ENCODE measurements at places on chromosomes 4 and X.

GRCh38 chr4:184798504-184798903 is 27.3 kb downstream of the ACSL1 start:
- no peak for DNase-seq

- DNase-seq: no peak
Observed at GRCh38 chrX:41695426-41695825, 6.7 kb downstream of the GPR34 start.

DNA sequence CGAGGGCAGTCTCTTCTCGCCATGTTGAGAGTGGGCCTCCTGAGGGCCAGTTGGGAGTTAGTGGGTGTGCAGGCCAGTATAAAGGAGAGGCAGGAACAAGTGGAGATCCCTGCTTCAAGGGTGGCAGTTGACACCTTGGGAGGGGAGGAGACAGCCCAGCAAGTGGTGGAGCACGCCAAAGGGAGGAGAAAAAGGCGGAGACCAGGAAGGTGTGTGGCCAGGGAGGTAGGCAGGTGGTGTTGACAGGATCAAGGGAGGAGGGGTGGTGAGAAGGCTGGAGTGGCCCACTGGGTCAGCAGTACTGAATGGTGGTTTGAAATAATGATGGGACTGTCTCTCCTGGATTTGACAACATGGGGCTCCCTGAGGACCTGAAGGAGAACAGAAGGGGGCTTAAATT is 32.6 kb downstream of the ZNF185 start:
- no peak for DNase-seq

GRCh38 chr4:122914938-122915337 is 7.5 kb downstream of the NUDT6 start:
- no peak for DNase-seq

DNA sequence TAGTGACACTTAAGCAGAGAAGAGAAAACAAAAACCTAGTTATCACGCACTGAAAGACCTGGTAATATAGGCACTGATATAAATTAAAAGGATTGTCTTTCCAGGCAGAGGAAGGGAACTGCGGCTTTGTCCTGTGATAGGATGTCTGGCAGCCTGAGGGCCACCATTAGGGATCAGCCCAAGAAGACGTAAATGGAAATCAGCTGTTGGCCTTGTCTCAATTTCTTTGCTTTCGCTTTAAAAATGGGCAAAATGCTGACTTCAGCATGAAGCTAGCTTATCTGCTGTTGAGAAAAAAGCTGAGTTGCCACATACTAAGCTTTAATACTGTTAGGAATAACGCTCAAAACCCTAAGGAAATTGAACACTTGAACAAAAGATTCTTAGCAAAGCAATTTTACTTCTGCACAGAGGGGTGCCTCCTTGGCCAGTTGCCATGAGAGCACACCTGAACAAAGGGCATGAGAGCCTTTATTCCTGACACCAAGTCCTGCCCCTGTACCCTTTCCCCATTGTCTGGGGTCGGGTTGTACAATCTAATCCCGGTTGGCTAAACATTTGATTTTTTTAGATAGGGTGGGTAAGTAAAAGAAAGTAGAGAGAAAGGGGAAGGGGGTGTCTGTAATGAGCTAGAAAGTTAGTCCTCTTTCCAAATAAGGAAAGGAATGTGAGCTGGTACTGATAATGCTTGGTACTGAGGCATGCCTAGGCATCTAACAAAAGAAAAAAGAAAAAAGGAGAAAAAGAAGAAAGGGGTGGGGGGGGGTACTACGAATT is 85.1 kb upstream of the UCP1 start:
- DNase-seq: no peak

DNA sequence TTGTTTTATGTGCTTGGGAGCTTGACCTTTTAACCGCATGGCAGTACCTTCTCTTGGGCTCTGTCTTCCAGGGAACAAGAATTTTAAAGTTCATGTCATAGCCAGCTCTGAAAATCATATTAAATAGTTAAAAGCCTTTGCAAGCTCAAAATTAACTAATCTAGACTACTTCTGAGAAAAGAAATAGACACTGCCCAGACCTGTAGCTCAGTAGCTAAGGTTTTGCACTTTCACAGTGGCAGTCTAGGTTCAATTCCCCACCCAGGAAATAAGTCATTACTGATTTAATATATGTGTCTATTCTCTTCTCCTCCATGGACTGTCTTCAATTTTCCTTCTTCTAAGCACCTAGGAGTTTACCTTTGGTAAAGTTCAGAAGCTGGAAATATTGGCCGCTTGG is 27.4 kb downstream of the HSD17B11 start:
- no peak for DNase-seq

DNA sequence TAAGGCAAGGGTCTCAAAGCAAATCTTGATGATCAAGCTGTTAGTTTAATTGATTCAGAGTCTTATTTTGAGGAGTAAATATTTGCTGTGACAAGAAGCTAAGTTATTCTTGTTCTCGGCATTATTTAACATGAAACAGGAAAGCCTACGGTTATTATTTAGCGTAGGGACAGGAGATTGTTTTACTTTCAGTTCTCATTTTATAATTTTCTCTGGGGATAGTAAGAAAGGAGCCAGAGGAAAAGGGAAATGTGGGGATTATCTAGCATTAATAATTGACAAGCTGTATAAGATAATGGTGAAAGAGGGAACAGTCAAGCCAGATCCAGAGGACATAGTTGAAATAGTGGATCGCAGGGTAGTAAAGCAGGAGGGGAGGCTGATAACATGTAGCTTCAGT is 39.7 kb upstream of the PARM1 start:
- DNase-seq: no peak

GRCh38 chr4:16573739-16574138 is 324.7 kb downstream of the LDB2 start:
- DNase-seq: no peak

GRCh38 chr4:78414116-78414515 is 137.5 kb upstream of the ANXA3 start:
- no peak for DNase-seq

DNA sequence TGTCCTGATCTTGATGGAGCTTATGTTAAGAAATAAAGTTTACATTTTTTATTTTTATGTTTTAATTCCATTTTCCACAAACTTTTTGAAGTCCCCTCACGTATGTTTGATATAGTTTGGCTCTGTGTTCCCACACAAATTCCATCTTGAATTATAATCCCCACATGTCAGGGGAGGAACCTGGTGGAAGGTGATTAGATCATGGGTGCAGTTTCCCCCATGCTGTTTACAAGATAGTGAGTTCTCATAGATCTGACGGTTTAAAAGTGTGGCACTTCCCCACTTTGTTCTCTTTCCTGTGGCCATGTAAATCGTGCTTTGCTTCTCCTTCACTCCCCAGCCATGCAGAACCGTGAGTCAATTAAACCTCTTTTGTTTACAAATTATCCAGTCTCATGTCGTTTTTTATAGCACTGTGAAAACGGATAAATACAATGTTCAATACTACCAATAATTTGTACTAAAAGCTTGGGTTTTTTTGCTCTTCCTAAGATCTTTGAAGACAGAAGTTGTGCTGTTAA is 89.8 kb downstream of the PAPSS1 start:
- no peak for DNase-seq

- no peak for DNase-seq
Observed at GRCh38 chr4:17152941-17153540, 254.6 kb upstream of the LDB2 start.

GRCh38 chr4:2981256-2981819 is 18.0 kb downstream of the GRK4 start:
- no peak for DNase-seq

All from WERI-Rb-1 (cell line).